Activated T-cell treated with anti-CD3 and anti-CD28 coated beads for 1 hour (primary cell): ENCODE measurements at places on chromosomes 6 and 20.

DNA sequence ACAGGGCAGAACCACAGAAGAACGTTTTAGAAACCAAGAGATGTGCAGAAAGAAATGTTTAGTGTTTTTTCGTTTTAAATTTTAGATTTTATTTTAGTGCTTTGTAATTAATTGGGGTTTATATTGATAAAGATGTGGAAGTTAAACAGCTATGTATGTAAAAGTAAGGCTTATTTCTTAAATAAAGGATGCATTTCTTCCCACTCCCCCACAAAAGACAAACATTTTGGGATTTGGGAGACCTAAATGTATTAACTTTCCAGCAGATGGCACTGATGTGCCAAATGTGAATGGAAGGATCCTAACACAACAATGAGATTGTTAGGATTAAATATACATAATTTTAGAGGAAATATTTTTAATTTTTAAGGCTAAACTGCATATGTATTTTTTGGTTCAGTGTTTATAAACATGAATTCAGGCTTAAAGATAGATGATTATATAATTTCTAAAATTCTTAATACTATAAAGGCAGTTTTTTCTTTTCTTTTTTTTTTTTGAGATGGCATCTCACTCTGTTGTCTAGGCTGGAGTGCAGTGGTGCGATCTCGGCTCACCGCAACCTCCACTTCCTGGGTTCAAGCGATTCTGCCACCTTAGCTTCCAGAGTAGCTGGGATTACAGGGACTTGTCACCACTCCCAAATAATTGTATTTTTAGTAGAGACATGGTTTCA is 12.0 kb downstream of the PFDN4 start:
- no peak for DNase-seq

DNA sequence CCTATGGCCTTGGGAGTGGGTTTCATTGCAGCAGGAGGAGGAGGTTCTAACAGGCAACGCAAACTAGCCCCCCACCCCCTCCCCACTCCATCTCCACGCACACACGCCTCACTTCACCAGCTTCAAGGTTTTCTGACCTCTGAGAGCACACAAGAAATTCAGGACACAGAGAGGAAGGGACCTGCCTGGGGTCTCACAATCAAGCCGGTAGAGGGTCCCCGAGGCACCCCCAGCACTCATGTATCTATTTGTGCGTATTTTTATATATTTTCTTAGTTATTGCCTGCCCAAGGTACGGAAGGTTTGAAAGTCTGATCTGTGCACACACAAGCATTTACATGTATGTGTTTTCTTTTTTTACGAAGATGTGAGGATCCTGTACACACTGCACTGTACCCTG is 16.9 kb downstream of the MDFI start:
- no peak for DNase-seq

- DNase-seq: no peak
These were observed 1283.3 kb upstream of the GJE1 start for GRCh38 chr6:140849456-140849855.

DNA sequence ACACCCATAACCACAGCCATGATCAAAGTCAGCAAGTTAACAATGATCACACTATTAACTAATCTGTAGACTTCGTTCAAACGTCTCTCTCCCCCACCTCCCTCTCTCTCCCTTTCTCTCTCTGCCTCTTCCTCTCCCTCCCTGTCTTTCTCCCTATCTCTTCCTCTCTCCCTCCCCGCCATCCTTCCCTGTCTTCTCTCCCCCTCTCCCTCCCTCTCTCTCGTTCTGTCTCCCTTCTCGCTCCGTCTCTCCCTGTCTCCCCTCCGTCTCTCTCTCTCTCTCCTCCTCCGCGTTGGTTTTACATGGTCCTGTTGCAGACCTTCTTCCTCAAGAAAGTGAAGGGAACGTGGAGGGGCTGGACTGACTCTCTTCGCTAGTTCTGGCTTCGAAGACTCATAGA is 308.9 kb upstream of the FOXQ1 start:
- DNase-seq: no peak

GRCh38 chr6:42482174-42482573 is 30.4 kb upstream of the TRERF1 start:
- no peak for DNase-seq

DNA sequence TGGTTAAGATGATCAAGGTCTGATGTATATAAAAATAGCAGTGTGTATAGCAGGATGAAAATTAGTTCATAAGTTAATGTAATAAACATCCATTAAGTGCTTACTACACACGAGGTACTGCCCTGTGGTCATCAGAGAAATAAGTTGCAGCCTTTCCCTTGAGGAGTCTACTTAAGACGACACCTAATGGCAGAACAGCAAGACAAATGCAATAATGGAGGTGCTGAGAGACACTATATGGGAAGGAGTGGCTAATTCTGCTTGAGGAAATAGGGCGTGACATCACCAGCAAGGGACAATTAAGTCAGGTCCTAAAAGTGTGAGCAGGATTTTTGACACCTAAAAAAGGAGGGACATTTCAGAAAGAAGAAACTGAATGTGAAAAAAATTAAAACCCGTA is 75.2 kb downstream of the BACH2 start:
- no peak for DNase-seq

- DNase-seq: no peak
These were observed 13.5 kb upstream of the MOXD1 start for GRCh38 chr6:132414761-132415160.

DNA sequence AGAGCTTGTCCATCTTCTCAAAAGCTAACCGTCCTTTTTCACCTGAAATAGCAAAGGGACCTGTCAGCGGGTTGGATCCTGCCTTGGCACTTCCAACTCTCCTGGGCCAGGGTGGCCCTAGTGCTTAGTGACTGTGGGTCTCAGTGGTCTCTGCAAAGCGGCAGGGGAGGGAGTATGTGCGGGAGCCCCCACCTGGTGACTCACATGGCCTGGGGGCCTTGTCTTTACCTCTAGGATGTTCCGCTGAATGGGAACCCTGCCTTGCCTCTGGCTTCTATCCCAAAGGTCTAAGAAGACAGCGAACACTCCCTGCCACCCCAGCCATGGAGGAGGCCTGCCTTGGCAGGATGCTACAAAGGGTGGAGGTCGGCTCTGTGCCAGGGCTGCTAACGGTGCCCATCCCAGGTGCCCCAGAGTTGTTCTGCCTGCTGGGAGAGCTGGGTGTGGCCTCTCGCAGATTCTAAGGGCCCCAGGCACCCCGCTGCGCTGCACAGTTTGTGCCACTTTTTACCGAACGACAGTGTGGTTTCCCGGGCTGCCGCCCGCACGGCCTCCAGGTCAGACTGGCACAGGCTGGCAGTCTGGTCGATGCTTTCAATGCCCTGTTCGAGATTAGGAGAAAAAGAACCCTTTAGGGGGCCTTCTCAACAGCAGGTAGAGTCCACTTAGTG is 77.2 kb downstream of the PTPN1 start:
- DNase-seq: no peak

DNA sequence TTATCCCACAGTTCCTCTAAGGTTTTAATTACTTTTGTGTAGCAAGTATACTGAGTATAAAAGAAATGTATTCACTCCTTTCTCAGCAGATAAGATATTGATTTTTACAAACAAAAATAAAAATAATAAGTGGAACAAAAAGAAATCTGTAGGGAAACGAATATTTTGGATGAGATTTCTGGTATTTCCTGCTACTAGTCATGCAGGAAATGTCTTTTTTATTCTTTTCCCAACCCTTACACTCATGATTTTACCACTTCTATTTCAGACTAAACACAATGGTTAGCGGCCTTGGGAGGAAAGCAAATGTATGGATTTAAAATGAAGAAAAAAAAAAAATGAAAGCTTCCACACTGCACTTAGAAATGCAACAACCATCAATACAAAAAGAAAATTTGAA is 580.5 kb upstream of the MARCKS start:
- DNase-seq: no peak

GRCh38 chr6:57254055-57254717 is 32.1 kb upstream of the RAB23 start:
- DNase-seq: no peak
